Left renal pelvis (tissue), 4 donors: ENCODE measurements at places on chromosomes 6 and 20. TPM values are rescaled to one million over a fixed set of nuclear protein-coding genes. Genes with fewer than 3 reads are reported as not detected.

BPIFA3 gene
- not detected for polyA plus RNA-seq

DNA sequence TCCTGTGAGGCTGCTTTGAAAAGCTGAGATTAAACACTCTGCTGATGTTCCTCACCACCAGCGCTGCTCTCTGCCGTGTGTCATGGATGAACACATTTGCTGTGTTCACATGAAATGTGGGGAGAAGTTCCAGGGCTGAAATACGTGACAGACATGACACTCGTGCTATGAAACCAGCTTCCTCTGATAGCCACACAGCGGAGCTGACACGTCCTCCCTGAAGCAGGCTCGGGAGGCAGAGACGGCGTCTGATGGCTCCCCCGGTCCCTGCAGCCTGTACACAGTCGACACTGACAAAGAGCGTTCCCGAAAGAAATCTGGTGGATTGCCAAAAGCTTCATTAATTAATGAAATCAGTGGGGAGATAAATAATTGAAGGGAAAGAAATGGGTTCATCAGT lies 17.5 kb downstream of the AGPAT4 start:
- DNase-seq: no peak

DNA sequence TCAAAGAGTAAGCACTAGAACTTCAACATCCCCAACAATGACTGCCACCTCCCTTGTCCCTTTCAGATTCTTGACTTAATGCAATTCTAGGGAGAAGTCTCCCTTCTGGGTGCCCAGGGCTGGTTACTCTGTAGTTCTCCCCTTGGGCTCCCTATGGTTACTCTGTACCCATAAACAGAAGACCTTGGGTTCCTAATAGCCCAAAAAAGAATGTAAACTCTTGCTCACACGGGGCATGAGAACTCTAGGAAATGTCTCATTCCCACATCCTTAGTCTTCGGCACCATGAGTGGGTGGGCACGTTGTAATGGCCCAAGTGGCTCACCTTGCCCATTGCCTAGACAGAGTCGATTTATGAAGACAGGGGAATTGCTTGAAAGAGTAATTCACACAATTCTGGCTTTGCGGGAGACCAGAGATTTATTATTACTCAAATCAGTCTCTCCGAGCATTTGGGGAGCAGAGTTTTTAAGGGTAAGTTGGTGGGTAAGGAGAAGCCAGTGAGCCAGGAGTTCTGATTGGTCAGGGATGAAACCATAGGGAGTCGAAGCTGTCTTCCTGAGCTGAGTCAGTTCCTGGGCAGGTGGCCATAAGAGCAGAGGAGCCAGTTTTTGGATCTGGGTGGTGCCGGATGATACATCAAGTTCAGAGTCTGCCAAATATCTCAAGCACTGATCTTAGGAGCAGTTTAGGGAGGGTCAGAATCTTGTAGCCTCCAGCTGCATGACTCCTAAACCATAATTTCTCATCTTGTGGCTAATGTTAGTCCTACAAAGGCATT lies 61.2 kb upstream of the SIRPG start:
- DNase-seq: no peak

GRCh38 chr6:17012421-17013225 lies 89.2 kb upstream of the STMND1 start:
- DNase-seq: no peak

GRCh38 chr20:31572042-31572700 lies 32.9 kb upstream of the ID1 start:
- DNase-seq: no peak
